ENCODE measurements at places on chromosomes 7 and 10. TPM values are rescaled to one million over a fixed set of nuclear protein-coding genes. Genes with fewer than 3 reads are reported as not detected.
A peak's percentile ranks its signal among the peaks of the same experiment; 100 is the strongest.

DNA sequence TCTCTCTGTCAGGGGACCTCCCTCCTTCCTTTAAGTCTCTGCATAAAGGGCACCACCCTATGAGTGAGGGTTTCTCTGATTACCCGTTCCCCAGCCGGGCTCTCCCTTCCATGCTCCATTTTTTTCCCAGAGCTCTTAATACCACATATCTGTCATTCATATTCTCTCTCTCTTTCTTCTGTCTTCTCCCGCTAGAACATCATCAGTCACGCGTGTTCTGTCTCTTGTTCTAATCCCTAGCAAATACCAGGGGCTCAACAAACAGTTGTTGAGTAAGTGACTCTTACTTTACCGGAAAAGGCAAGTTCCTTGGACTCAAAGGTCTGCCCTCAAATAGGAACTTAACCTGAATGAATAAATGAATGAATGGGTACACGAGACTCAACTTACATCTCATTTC, 68.5 kb downstream of the RSU1 start:
- DNase-seq: no peak

- DNase-seq: no peak
These were observed 13.5 kb upstream of the ADRB1 start for GRCh38 chr10:114030140-114030539.

GRCh38 chr10:102281102-102281487, 35.8 kb downstream of the GBF1 start:
- no peak for DNase-seq

- no peak for DNase-seq
These were observed 183.5 kb upstream of the HABP2 start for GRCh38 chr10:113369365-113369694.

DNA sequence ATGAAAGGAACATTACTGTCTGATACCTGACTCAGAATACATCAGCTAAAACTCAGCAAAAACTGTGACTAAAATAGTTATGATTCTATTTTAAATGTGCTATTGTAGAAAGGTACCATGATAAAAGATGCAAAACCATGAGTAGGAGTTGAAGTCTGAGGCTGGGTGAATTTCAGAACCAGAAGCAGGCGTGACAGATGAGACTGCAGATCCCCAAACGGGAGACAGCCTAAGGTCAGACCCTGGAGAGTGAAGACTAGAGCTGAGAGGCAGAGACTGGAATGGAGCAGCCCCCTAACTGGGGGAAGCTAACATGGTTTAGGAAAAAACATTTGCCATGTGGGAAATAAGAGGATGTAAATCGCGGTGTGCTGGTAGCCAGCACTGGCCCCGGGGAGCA, 275.8 kb downstream of the POM121L12 start:
- no peak for DNase-seq

- DNase-seq: no peak
These were observed 155.8 kb downstream of the GPAM start for GRCh38 chr10:112027731-112028280.

GRCh38 chr10:34995925-34996324, 94.2 kb downstream of the CUL2 start:
- DNase-seq: peak; percentile 56

- no peak for DNase-seq
These were observed 299.2 kb upstream of the ETV1 start for GRCh38 chr7:14288701-14289100.

DNA sequence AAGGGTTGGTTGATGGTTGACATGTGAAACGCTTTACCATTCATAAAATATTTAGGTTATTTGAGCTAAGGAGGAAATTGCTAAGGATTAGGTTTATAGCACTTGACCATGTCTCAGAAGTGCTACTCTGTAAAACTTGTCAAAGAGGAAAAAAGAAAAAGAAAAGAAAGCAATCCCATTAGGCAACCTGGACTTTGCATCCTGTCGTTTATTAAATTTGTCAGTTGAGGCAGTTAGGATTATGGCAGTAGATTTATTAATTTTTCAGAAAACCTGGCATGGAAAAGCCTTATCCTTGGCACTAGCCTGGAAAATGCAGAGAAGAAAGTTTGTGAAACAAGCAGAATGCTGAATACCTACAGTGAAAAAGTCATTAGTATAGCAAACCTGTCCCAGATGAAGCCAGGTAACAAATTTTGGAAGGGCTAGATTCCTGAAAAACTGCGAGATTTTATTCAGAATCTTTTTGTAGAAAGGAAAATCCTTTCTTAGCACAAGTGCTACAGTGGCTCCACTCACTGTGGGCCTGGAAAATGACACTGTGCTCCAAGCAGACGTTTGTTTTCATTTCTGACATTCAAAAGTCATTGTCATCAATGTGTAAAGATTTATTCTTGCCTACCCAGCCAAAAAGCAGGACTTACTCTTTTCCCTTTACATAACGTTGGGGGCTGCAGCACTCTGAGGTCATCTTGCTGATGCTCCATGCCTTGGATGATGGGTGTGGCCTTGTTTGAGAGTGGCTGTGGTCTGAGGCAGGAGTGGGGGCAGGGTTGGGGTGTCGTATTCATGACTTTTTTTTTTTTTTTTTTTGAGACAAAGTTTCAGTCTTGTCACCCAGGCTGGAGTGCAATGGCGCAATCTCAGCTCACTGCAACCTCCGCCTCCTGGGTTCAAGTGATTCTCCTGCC, 664.9 kb downstream of the SUGCT start:
- no peak for DNase-seq

DNA sequence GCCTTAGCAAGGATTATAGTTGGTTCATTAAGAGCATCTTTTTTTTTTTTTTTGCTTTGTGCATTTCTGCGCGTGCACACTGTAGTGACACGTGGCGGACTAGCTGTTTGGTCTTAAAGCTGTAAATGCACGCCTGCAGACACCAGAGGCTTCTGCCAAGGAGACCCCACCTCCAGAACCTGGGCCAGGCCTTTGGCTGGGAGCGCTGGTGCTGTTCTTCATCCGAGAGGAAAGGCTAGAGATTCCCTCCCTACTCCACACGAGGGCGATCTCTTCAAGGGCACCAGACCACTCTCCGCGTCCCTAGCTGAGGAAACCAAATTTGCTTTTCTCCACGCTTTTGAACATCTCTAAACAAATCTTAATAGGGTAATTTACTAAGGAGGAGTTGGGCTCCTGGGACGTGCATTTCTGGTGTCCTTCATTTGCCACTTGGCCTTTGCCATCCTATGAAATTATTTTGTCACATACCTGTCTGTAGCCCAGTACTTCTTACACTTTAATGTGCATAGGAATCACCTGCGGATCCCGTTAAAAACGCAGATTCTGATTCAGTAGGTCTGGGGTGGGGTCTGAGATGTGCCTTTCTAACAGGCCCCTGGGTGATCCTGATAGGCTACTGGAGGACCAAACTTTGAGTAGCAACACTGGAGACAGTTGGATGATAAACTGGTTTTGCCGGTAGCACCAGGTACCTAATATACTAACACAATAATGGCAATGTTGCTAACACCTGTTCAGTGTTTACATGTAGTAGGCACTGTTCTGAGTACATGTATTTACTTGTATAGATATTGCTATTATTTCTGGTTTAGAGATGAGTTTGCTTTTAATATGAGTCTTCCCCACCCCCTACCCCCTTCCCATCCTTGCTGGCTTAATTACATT, 1.3 kb upstream of the SLC26A5 start:
- DNase-seq: peak; percentile 76

WDFY4 gene
- total RNA-seq: 0.25 TPM

SPAM1 gene
- not detected for total RNA-seq

ZNF518A gene
- total RNA-seq: 29.9 TPM

CHRM2 gene
- 0.15 TPM for total RNA-seq

CXCL12 gene
- total RNA-seq: 64.3 TPM
